ENCODE measurements at places on chromosomes 7 and 10.
A peak's percentile ranks its signal among the peaks of the same experiment; 100 is the strongest.

DNA sequence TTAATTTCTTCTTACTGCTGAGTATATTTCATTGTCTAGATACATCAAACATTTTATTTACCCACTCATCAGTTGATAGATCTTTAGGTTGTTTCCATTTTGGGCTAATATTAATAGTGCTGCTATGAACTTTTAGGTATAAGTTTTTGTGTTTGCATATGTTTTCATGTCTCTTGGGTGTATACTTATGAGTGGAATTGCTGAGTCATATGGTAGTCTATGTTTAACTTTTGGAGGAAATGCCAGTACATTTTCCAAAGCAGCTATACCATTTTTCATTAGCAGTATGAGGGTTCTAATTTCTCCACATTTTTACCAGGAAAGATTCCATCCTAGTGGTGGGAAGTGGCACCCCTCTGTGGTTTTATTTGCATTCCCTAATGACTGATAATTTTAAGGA is 101.1 kb downstream of the ANKRD30A start:
- no peak overlapping the region for H3K27ac ChIP-seq
- DNase-seq, result no peak
- H3K4me3 ChIP-seq, result no peak overlapping the region
- no peaks in the 10 kb centered on the region for H3K4me1 ChIP-seq

GRCh38 chr10:121449482-121449924 is 148.7 kb downstream of the FGFR2 start:
- DNase-seq, result no peak
- H3K27me3 ChIP-seq, result no peaks in the 10 kb centered on the region
- no peak overlapping the region for H3K4me3 ChIP-seq

DNA sequence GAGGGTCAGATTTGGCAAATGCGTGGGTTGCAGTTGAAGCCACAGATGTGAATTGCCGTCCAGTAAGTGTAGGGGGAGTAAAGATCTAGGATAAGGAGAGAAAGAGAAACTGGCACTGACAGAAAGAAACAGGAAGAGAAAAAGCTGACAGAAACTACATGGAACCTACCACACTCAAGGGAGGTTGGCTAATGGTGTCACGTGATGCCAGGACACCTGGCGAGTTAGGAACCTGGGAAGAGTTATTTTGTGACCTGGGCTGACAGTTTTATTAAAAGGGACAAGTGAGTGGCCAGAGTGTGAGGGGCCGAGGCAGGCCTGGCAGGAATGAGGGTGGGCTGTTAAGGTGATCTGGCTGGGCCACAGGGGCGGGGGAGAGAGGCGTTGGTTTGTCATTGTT is 188.7 kb downstream of the ADARB2 start:
- H3K36me3 ChIP-seq, result no peaks in the 10 kb centered on the region
- no peaks in the 10 kb centered on the region for H3K27me3 ChIP-seq
- peaks cover 8% of the 10 kb centered on the region for H3K4me1 ChIP-seq
- H3K27ac ChIP-seq, result no peak overlapping the region
- no peak overlapping the region for H3K4me3 ChIP-seq

DNA sequence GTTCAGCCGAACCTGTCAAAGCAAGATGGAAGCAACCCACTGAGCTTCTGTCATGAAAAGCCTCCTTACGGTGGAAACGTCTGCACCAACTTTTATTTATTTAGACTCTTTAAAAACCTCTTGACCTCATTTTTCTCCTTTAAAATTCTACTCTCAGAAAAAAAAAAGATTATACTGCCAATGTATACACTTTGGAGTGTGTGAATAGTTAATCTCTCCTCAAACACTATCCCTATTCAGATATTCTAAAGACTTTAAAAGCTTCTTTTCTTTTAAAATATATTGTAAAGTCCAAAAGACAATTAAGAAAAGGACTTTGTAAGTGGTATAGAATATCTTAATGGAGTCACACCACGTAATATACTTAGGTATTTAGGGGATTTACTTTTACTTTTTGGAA is 335.2 kb upstream of the SEMA3D start:
- H3K4me3 ChIP-seq, result no peak overlapping the region
- H3K27me3 ChIP-seq, result no peaks in the 10 kb centered on the region
- no peak for DNase-seq
- H3K36me3 ChIP-seq, result no peaks in the 10 kb centered on the region

DNA sequence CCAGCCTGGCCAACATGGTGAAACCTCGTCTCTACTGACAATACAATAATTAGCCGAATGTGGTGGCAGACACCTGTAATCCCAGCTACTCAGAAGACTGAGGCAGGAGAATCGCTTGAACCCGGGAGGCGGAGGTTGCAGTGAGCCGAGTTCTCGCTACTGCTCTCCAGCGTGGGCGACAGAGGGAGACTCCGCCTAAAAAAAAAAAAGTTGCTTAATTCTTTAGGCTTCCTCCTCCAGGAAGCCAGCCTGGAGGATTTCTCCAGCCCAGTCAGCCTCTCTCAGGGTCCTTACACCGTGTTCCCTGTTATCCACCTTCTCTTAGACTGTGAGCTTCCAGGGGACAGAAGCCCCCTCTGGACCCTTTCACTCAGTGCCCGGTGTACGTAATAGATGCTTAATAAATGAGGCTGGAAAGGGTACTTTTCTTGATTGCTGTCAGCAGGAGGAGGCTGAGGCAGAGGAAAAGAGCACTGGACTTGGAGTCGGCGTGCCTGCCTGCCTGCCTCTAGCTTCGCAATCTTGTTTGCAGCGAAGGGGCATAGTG is 16.4 kb upstream of the NODAL start:
- H3K4me1 ChIP-seq, result peaks cover 19% of the 10 kb centered on the region
- DNase-seq, result no peak
- no peak overlapping the region for H3K4me3 ChIP-seq
- H3K27me3 ChIP-seq, result peaks cover 30% of the 10 kb centered on the region
- no peak overlapping the region for H3K27ac ChIP-seq

- H3K4me3 ChIP-seq, result peak overlapping the region; percentile 90
- peak overlapping the region; percentile 79 for H3K27ac ChIP-seq
- H3K27me3 ChIP-seq, result no peaks in the 10 kb centered on the region
- DNase-seq, result no peak
- H3K4me1 ChIP-seq, result peaks cover 45% of the 10 kb centered on the region
- H3K36me3 ChIP-seq, result peaks cover 10% of the 10 kb centered on the region
These were observed 436 bp upstream of the SLC25A13 start for GRCh38 chr7:96322373-96322695.

- H3K27me3 ChIP-seq, result peaks cover 6% of the 10 kb centered on the region
- no peak for DNase-seq
- no peaks in the 10 kb centered on the region for H3K4me1 ChIP-seq
- no peaks in the 10 kb centered on the region for H3K36me3 ChIP-seq
These were observed 81.7 kb upstream of the FAM20C start for GRCh38 chr7:110557-111232.

Data from activated B cell treated with CpG ODN at 0.5 μM for 24 hours (primary cell).